NCI-H446 (cell line): ENCODE measurements at places on chromosomes 6 and 20.
A peak's percentile ranks its signal among the peaks of the same experiment; 100 is the strongest.

DNA sequence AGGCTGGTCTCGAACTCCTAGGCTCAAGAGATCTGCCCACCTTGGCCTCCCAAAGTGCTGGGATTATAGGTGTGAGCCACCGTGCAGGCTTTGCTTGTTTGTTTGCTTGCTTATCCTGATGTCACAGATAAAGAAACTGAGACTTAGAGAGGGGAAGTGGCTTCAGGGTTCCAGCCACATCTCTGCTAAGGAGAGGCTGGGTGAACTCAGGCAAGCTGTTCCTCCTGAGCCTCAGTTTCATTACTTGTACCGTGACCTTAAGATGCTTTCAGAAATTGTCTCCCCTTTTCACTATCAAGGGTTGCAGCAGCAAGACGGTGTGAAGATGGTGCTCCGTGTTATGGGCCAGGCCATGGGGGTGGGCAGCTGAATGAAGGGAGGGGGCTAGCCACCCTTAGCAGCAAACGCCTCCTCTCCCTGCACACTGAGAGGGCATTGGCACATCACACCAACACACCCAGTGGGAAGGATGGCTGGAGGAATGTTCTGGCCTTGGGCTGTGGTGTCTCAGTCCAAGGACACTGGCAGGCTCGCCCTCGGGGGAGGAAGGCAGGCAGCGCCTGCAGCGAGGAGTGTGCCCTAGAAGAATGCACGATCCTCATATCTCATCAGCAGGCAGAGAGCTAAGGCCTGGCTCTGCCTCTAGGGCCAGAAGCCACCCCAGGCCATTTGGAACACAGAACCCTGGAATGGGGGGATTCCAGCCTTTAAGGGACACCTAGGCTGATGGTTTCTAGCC lies 48.2 kb upstream of the TLDC2 start:
- no peak for DNase-seq

- no peak for DNase-seq
Observed at GRCh38 chr6:5730585-5731263, 276.0 kb downstream of the NRN1 start.

- no peak for DNase-seq
Observed at GRCh38 chr6:163897669-163898068, 483.2 kb downstream of the QKI start.

GRCh38 chr20:38790200-38791053 lies 15.1 kb upstream of the PPP1R16B start:
- peak; percentile 29 for DNase-seq

DNA sequence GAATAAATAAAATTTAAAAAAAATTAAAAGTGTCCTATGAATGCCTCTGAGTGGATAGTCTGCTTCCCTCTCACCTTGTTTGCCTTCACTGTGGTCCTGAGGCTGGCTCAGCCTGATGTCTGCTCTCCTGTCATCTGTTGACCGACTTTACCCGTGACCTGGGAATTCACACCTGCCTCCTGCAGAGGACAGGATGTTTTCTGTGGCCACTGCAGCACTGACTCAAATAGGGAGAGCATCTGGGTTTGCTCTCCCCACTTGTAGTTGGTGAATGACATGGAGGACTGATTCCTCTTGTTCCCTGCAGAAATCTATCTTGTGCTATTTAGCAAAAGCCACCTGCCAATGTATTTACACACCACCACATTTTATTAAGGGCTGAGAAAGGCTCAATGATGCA lies 52.4 kb upstream of the ERVFRD-1 start:
- no peak for DNase-seq
